Esophagus mucosa (tissue), 1 donor: ENCODE measurements at places on chromosomes 1 and 21. TPM values are rescaled to one million over a fixed set of nuclear protein-coding genes. Genes with fewer than 3 reads are reported as not detected.

Gene AMY1C
- total RNA-seq: not detected

Gene ITPKB
- total RNA-seq: 10.9 TPM

Gene PATJ
- total RNA-seq: 52.8 TPM

Gene PRKAA2
- 0.44 TPM for total RNA-seq

Gene SELP
- total RNA-seq: 5.3 TPM

Gene LCE2C
- not detected for total RNA-seq

Gene CFAP126
- total RNA-seq: not detected

Gene CGN
- total RNA-seq: 9.3 TPM

Gene LRRC71
- total RNA-seq: not detected

Gene OLFML2B
- total RNA-seq: 0.72 TPM

Gene KRTAP19-1
- total RNA-seq: not detected

Gene OLIG1
- total RNA-seq: not detected

Gene KCNE1
- total RNA-seq: 0.28 TPM

Gene OR2L8
- total RNA-seq: not detected

Gene LAMC2
- total RNA-seq: 15.9 TPM

Gene LCE2A
- not detected for total RNA-seq

Gene CTNNBIP1
- total RNA-seq: 175 TPM

Gene TMPRSS3
- total RNA-seq: 0.32 TPM

Gene IGSF5
- total RNA-seq: not detected

Gene KCND3
- total RNA-seq: 1.7 TPM

Gene CD2
- total RNA-seq: 1.3 TPM

Gene FCGR2B
- total RNA-seq: 0.80 TPM

Gene PPCS
- total RNA-seq: 58.9 TPM

Gene SKI
- total RNA-seq: 21.6 TPM

Gene HRNR
- total RNA-seq: not detected

Gene SMPDL3B
- total RNA-seq: 1.8 TPM

Gene LRRC52
- total RNA-seq: not detected

Gene MAP3K21
- 2.6 TPM for total RNA-seq

Gene OXCT2
- 0.20 TPM for total RNA-seq

Gene TRIM62
- 3.9 TPM for total RNA-seq

Gene TDRD5
- not detected for total RNA-seq

Gene TPTE
- not detected for total RNA-seq

Gene GRIK1
- total RNA-seq: not detected

Gene NFASC
- 12.2 TPM for total RNA-seq

Gene MIXL1
- not detected for total RNA-seq
